ENCODE measurements at places on chromosomes 5 and 9.

GRCh38 chr5:18305288-18305924 is 671.1 kb downstream of the TAF11L14 start:
- DNase-seq = peak; percentile 30

DNA sequence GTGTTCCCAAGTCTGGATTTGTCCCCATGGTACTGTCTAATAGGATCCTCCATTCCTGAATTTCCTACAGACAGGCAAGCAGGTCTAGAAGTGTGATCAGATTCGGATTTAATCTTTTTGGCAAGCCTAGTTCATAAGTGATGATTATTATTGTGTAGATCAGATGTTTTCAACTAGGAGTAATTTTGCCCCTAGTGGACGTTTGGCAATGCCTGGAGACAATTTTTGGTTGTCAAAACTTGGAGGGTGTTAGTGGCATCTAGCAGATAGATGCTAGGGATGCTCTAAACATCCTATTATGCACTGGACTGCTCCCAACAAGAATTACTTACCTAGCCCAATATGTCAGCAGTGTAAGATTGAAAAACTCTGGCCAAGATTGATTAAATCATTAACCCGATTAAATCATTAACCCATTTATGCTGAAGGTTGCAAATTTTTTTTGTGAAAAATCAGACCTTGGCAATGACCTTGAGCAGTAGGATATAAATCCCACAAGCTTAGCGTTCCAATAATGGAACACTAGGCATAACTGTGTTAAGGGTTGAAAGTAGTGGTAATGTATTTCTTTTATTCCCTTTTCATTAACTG is 28.2 kb downstream of the TCERG1 start:
- no peak for DNase-seq

DNA sequence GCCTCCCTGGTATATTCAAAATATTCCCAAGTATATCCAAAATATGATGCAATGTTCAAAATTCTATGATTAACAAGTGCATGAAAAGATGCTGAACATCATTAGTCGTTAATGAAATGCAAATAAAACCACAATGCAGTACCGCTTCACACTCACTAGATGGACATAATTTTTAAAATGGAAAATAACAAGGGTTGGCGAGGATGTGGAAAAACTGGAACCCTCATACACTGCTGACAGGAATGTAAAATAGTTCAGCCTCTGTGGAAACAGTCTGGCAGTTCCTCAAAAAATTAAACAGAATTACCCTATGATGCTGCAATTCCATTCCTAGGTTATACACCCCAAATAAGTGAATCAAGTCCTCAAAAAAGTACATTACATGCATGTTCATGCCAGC is 36.1 kb upstream of the MYOT start:
- no peak for DNase-seq

DNA sequence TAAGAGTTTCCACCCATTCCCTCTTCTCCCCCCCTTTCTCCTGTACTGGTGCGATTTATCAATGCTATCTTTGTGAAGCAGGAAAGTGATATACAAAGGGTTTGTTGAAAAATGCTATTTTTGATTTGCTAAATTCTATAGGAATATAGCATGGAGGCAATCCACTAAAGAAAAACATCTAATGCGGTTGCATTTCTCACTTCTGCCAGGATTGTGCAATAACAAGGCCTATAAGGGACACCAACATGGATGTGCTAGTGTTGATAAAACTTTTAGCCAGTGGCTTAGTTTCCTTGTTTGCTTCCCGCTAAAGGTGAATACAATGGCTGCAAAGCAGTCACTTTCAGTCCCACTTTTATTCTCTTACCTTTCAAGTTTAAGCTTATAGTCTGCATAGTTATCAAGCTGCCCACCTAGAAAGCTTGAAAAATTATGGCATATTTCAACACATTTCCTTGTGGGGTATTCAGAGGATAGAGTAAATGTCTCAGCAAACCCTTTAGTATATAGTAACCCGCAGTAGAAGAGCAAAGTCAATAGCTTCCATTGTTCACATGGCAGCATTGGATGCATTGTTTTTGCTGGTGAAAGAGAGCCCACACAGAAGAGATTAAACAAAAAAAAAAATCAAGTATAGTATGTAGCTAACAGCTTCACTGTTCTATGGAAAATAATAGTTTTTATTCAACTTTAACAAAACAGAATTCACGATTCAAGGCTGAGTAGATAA is 674.6 kb upstream of the SEMA6A start:
- no peak for DNase-seq

DNA sequence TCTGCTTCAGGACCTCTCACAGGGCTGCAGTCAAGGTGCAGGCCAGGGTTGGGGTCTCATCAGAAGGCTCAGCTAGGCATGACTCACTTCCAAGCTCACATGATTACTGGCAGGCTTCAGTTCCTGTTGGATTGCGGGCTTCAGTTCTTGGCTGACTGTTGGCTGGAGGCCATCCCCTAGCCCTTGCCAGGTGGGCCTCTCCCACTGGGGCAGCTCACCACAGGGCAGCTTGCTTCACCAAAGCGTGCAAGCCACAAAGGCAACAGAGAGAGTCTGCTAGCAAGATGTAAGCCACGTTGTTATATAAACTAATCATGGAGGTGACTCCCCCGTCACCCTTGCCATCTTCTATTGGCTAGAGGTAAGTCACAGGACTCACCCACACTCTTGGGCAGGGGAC is 14.4 kb downstream of the CPLX2 start:
- no peak for DNase-seq

DNA sequence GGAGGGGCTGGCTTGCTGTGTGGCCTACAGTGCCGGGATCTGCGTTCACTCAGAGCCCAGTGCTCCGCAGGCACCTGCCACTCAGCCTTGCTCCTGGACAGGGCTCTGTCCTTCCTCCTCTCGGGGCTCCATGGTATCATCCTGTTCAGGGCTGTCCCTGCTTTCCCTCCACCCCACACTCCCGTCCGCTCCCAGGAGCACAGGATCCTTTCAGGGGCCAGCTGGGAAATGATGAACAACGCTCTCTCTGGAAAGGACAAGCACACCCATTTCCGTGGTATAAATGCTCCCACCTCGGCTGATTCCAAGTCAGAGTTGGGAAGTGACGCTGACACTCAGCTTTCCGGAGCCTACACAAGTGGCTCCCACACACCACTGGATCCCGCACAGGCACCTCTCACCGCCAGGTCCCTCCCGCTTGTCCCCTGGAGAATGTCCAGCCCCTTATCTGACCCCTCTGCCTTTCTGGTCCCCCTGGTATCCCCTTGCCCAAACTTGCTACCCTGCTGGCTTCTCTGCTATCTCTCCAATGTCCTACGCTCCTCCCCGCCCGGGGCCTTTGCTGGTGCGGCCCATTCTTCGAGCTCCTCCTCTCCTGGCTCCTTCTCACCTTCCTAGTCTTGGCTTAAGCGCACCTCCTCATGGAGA is 21.3 kb downstream of the HMCN2 start:
- no peak for DNase-seq

GRCh38 chr9:110083866-110084265 is 124.1 kb downstream of the C9orf152 start:
- DNase-seq = no peak

GRCh38 chr5:175851727-175852126 is 19.7 kb upstream of the CPLX2 start:
- DNase-seq = no peak

GRCh38 chr9:137607141-137607857 is 1.8 kb downstream of the ARRDC1 start:
- peak; percentile 2 for DNase-seq

- no peak for DNase-seq
Observed at GRCh38 chr5:79566896-79567295, 45.3 kb upstream of the TENT2 start.
